GM20000 (cell line): ENCODE measurements at places on chromosomes 2 and 18.

- no peak for DNase-seq
These were observed 32.7 kb upstream of the PRLH start for GRCh38 chr2:237533668-237534161.

- DNase-seq, result no peak
These were observed 10.2 kb downstream of the ZNF514 start for GRCh38 chr2:95149397-95149984.

- DNase-seq, result peak; percentile 75
These were observed 34.1 kb upstream of the GNAL start for GRCh38 chr18:11654736-11655605.

- DNase-seq, result no peak
These were observed 50.7 kb downstream of the IL1R2 start for GRCh38 chr2:102042196-102043081.

- no peak for DNase-seq
These were observed 1.2 kb upstream of the SMCHD1 start for GRCh38 chr18:2654169-2654927.

DNA sequence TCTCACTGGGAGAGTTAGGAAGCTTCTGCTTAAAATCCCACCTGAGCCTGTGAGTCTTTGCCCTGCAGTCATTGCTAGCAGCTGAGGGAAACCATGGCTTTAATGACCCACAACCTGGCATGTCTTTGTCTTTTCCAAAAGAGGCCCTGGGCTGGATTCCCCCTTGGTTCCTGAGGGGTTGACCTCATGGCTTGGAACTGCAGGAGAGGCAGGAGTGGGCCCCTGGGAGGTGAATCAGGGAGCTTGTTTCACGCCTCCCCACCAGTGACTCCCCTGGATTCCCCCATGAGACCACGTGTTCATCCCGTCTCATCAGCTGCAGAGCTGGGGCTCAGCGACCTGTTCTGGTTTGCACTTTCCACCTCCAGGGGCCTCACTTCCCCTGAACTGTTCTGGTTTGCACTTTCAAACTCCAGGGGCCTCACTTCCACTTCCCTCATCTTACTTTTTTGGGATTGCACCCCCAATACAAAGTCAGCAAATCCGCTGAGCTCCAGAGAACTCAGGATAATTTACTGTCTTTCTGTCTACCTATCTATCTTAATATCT is 58.5 kb upstream of the TMEM18 start:
- DNase-seq, result peak; percentile 55

- no peak for DNase-seq
These were observed 15.8 kb upstream of the EXOC6B start for GRCh38 chr2:72841462-72842125.

- DNase-seq, result no peak
These were observed 295 bp upstream of the MTX2 start for GRCh38 chr2:176268976-176269318.

DNA sequence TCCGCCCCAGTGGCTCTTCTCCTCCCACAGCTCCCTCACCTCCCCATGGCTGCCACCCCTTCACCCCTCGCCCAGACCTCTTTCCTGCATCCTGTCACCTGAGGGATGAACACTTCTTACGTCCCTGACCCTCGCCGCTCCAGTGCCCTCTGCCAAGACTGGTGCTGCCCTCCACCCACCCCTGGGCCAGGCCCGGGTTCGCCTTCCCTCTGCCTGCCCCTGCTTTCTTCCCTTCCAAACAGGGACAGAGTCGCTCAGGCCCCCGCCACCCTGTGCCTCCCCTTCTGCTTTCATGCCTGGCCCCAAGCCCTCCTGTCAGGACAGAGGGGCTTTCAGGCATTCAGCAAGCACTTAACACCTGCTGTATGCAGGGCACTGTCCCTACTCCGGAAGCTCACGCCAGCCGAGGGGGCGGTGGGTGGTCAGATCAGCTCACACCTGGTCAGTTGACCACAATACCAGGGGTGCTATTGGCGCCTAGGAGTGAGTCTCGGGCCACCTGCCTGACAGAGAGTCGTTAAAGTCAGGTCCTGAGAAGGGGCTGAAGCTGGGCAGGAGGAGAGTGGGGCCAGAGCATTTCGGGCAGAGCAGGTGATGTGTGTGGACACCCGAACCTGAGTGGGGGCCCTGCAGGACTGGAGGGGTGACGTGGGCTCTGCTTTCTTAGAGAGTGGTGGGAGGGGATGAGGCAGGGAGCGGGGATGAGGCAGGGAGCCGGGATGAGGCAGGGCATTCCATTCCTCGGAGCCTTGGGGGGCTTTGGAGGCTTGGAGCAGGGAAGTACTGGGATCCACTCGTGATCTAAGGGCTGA is 26.0 kb upstream of the HPCAL1 start:
- no peak for DNase-seq

GRCh38 chr2:69123182-69123581 is 110.2 kb downstream of the ANTXR1 start:
- no peak for DNase-seq

DNA sequence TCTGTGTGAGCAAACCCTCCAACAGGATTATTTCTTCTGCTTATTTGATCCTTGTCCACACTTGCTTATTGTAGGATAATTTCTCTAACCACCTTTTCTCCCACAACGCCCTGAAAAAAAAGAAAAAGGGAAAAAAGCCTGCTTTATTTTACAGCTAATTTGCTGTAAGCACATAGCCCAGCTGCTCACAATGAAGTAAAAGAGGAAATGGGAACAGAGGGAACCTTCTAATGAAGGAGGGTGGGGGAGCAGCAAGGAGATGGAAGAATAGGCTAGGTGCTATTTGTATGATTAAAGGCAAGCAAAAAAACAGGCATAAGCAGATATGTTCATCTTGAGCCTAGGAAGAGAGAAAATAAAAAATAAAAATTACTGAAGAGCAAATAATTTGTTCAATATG is 331.6 kb downstream of the TXNL1 start:
- DNase-seq, result no peak

- no peak for DNase-seq
These were observed 174.1 kb downstream of the CDH2 start for GRCh38 chr18:28002841-28003240.

- DNase-seq, result no peak
These were observed 119.6 kb upstream of the ARL5A start for GRCh38 chr2:151947813-151948165.

DNA sequence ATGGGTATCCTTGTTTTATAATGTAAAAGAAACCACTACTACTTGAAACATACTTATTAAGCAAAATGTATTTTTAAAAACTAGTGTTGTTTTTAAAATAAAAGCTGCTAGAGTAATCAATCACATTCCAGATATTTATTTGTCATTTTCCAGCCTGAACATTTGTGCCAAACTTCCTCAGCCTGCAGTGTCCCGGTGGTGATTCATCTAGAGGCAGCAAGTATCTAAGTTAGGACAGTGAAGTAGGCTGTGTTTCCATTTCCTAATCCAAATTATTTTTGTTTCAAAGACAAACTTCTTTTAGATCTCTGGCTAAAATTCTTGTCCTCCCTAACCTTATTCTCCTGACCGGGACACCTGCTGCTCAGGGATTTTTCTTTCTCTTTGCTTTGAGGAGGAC is 12.8 kb upstream of the GCG start:
- no peak for DNase-seq

DNA sequence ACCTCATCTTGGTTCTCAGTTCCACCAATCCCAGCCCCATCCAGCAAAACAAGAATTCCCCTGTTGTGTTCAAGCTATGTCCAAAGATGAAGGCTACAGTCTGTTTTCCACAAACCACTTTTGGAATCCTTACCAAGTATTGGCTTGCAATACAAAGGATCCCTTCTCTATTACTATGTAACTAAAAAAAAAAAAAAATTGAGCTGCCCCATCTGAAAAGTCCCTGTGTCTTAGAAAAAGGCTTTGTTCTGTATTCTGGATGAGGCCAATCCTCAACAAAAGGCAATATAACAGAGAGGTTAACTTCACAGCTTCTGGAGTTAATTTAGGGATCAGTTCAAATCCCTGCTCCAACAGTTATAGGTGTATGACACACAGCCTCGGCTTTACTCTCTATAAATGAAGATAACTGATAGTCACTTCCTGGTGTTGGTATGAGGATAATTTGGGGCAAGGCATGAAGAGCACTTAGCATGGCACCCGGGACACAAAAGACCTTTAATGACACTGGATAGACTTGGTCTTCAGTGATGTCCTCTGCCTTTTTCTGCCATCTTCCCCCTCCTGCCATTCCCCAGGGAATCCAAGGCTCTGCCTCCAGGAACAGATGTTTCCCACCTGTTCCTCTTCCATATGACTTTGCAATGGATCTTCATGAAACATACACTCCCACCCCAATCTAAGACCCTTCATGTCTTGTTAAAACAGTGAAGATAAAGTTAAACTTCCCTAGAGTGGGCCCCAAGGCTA is 61.2 kb upstream of the ATL2 start:
- no peak for DNase-seq

DNA sequence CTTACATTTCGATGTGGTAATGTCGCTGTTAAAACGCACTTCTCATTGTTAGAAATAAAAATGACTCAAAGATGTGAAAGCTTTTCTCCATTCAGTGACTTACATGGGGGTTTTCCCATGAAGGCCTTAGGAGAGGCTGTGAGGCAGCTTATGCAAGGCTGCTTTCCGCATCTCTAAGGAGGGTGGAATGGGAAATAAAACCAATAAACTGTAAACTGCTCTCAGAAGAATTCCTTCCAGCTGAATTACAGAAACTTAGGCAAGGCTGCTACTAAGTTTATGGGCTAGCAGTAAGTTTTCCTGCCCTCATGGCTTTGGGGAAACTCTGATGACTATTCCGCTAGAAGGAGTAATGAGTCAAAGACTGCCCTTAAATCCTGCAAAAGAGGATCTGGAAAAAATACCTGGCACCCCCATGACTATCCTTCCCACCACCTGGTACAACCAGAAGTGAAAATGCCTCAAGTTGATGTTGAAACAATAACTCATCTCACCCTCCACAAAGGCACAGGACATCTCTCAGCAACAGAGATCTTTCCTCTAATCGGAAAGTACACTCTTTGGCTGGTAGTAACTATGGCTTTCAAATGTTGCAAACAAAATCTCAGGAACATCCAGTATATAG is 97.7 kb upstream of the SMAD7 start:
- DNase-seq, result no peak

DNA sequence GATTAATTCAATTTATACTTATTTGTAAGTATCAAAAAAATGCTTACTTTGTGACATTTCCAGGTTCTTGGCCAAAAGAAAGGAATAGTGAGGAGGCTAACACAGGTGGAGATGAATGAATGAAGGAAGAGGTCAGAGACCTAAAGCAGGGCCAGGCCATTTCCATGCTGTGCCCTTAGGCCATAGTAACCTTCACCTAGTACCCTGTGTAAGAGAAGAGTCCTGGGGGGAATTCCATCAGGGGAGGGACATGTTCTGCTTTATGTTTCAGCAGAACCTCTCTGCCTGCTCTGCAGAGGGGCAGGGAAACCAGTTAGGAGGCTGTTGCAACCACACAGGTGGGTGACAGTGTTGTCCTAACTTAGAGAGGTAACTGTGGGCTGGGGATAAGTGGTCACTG is 204.2 kb upstream of the CDH20 start:
- no peak for DNase-seq

DNA sequence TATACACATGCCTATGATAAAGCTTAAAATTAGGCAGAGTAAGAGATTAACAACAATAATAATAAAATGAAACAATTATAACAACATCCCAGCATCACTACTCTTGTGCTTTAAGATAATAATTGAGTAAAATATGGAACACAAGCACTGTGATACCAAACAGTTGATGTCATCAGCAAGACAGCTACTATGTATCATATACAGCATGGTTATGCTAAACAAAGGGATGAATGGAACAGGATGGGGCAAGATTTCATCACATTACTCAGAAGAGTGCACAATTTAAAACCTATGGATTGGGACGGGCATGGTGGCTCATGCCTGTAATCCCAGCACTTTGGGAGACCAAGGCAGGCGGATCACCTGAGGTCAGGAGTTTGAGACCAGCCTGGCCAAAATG is 1221.0 kb downstream of the SUCLG1 start:
- DNase-seq, result no peak

- no peak for DNase-seq
These were observed 202.8 kb downstream of the WDR7 start for GRCh38 chr18:56853961-56854360.

GRCh38 chr18:44893966-44894365 is 213.3 kb downstream of the SETBP1 start:
- DNase-seq, result no peak

DNA sequence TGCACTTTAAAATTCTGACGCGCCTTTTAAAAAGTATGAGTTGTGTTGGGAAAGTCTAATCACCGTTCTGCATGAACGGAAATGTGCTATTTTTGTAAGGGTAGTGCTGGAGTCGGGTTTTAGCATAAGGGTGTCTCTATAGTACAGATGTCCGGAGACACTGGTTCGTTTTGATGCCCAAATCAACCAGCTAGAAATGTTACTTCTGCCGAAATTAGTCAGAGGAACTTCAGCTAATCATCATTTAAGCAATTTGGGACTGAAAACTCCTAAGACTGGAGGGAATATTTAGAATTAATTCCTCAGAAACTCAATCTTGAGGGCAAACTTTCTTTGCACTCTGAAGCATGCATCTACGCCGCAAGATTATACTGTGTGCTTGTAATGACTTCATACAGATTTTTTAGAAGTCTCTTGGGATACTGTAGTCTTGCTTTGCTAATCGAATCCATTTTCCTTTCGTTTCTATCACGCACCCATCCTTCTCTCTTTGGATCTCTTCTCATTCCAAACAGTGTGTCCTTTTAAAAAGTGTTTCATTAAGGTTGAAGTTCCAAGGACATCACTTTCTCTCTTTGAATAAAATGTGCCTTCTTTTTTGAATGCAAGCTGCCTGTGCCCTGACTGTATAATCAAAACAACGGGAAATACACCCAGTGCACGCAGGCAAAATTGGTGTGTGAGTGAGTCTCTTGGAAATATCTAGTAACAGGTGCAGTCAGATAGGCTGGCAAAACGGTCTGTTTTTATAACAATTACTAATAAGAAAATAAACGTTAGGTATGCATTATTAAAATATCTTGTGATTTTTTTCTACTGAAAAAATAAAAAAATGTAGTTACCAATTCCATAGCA is 270.9 kb upstream of the TCF4 start:
- DNase-seq, result no peak

- DNase-seq, result no peak
These were observed 108.4 kb upstream of the CDC42EP3 start for GRCh38 chr2:37779611-37780386.

DNA sequence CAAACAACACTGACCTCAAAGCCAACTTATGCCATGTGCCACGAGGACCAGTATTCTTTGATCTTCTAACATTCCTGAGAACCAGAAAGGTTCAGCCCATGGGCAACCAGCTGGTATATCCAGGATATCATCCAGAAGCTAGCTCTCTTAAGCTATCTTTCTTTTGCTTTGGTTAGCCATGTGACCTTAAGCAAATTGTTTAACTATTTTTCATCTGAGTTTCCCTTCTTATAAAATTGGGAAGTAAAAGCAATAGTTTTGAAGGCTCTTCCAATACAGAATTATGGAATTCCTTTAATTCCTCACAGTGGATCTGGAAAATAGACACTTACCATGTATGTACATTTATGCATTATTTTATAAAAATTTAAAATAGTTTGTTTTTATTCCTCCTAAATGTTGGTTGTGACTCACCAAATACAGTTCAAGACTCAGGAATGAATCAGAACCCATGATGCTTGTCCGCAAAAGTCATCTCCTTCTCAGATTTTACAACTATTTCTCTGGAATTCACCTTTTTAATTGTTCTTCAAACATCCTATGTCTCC is 435.7 kb downstream of the ZEB2 start:
- DNase-seq, result no peak

- DNase-seq, result no peak
These were observed 6.5 kb downstream of the MAP4K4 start for GRCh38 chr2:101704046-101704466.
